NCI-H1930 (cell line): ENCODE measurements at places on chromosomes 7 and 10.

DNA sequence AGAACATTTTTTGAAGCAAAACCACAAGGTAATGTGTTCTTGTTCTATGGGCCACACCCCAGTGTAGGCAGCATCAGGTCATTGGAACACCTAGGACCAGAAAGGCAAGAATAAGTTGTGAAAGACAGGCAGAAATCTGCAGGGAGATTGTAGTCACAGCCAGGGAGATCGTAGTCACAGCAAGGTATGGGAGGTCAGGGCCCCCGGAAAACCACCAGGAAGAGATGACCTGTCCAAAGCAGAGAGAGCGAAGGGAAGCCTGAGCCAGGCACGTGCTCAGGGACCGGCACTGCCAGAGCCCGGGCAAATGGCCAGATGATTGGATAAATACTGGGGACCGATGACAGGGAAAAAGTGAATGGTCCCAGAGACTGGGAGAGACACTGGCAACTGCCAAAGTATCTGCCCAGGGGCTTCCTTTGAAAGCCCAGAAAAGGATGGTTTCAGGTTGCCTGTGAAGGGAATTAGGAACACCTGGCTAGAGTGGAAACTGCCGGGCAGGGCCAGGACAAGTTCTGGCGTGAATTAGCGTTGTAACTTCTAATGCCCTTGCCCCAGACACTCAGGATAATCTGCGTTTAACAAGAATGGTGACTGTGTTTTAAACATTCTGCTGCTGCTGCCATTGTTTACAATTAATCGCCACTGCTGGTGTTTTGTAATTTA, 3.9 kb upstream of the NOBOX start:
- no peak for DNase-seq

DNA sequence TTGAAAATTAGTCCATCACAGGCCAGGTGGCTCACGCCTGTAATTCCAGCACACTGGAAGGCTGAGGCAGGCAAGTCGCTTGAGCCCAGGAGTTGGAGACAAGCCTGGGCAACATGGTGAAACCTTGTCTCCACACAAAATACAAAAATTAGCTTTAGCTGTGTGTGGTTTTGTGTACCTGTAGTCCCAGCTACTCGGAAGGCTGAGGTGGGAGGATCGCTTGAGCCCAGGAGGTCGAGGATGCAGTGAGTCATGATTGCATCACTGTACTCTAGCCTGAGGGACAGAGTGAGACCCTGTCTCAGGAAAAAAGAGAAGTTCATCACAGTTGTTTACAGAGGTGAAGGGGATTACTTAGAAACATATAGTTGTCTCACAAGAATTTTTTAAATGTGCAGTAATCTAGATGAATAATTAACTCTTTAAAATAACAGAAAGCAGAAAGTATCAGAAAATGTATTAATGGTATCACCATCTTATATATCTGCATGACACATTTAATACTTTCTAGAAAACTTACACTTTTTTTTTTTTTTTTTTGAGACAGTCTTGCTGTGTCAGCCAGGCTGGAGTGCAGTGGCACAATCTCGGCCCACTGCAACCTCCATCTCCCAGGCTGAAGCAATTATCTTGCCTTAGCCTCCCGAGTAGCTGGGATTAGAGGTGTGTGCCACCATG, 8.9 kb downstream of the LCOR start:
- no peak for DNase-seq

DNA sequence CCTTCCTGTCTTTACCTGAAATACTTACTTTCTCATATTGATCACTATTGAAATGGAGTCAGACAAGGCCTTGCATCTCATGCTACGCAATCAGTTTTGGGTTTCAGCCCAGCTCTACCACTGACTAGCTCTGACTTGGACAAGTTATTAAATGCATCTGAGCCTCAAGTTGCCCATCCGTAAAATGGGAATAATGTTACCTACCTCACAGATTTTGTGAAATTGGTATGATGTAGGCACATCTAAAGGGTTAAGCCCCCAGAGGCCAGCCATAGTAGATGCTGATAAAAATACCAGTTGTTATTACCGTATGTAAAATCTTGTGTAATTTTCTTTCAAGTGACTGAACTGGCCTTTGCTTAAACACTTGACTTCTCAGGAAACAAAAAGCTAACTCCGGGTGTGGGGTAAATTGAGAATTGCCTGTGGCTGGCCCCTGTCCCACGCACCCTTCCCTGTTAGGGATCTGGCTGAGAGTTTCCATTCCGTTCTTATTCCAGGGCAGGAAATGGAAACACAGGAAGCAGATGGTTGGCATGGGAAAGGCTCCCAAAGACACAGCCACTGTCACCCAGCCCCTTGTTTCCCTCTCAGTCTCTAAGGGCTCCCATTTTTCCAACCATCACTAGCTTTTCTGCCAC, 7.5 kb downstream of the DUSP5 start:
- no peak for DNase-seq

DNA sequence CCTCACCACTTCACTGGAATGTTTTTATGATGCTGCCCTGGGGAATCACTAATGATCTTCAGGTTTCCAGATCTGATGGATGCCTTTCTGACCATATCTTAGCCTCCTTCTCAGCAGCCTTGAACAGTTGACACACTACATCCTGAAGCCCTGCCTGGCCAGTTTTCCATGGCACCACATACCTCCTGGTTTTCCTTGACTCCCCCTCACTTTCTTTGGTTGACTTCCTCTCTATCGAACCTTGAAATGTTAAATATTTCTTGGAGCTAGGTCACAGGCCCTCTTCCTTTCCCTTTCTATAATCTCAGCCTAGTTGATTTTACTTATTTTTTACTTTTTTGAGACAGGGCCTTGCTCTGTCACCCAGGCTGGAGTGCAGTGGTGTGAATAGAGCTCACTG, 108.8 kb upstream of the CDK1 start:
- no peak for DNase-seq

DNA sequence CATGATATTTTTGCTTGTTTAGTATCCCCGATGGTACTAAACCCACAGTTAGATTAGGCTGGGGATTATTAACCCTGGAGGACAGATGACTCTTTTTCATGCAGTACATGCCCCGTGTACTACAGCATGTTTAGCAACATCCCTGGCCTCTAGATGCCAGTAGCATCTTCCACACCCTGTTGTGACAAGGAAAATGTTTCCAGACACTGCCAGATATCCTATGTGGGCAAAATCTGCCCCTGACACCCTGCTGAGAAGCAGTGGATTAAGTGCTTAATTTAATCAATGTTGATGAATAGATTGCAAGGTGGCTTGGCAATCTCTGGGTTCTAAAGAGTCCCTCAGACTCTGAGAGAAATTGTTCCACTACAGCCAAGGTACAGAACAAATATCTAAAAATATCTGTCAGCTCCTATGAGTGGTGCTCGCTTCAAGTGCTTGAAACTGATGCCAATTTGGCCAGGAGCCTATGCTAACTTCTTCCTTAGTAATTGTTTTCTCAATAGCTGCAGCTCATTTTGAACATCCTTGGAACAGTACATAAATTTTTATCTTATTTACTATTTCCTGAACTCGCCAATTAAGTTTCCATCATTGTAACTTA, 247.0 kb downstream of the SORCS1 start:
- DNase-seq: no peak

DNA sequence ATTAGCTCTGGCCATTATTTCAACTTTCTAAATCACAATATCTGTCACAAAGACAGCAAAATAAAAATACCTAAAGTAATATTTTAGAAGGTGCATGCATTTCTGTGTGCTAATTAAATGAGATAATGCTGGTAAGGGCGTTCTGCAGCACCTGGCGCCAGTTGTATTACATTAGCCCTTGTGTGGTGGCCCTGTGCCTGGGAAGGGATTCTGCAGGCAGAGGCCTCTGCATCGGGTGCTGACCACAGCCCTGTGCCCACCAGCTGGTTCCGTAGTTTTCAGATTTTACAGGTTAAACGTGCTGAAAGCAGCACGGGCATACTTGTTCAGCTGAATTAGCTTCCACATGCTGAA, 157.7 kb upstream of the PRKCQ start:
- DNase-seq: no peak

DNA sequence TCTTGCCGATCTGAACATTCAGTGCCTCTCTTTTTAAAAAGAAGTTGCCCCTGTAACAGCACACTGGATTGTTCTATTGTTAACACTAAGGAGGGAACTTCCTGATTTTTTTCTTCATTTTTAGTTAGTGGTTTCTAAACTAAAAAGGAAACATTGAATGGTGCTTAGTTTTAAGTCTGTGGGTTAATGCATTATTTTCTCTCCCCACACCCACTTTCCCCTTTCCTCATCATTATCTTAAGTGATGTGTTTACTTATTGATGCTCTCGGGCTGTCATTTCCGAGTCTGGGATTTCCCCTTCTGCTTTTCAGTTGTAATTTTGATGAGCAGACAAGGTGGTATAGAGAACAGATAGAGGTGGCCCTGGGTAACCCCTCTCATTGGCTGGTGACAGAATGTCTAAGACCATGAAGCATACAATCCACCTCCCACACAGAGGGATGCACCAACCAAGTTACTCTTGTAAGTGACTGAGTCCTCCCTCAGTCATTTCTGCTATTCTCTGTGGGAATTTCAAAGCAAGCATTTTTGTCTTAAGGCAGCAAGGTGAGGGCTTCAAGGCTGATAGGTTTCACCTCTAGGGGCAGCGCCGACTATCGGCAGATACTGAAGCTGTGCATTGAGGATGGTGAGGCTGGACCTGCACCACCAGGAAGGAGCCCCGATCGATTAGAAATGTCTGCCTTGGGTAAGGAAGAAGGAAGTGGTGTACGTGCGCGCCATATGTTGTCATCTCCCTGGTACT, 49.5 kb downstream of the CHN2 start:
- no peak for DNase-seq

DNA sequence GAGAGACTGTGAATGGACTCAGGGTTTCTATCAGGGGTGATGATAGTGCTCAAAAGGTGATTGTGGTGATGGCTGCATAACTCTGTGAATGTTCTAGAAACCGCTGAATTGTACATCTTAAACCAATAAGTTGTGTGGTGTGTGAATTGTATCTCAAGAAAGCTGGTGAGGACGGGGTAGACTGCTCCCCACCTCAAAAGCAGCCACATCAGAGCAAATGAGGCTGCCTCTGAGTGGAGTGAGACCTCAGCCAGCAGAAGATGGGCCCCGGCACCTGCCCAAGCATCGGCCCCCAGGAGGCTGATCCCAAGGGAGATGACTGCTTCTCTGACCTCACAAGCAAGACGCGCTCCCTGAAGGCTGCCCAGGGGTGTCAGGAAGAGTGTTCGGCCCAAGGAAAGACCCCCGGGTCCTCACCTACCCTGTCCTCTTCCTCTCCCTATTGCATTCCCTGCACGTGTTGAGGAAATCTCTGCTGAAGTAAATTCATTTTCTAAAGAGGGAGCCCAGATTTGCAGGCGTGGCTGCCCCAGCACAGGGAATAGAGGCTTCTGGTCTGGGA, 279.3 kb upstream of the SHH start:
- no peak for DNase-seq

- no peak for DNase-seq
Measured at GRCh38 chr7:9502269-9502668, 1068.9 kb downstream of the NXPH1 start.

- DNase-seq: peak; percentile 1
Measured at GRCh38 chr10:28432210-28432676, 100.7 kb upstream of the WAC start.

DNA sequence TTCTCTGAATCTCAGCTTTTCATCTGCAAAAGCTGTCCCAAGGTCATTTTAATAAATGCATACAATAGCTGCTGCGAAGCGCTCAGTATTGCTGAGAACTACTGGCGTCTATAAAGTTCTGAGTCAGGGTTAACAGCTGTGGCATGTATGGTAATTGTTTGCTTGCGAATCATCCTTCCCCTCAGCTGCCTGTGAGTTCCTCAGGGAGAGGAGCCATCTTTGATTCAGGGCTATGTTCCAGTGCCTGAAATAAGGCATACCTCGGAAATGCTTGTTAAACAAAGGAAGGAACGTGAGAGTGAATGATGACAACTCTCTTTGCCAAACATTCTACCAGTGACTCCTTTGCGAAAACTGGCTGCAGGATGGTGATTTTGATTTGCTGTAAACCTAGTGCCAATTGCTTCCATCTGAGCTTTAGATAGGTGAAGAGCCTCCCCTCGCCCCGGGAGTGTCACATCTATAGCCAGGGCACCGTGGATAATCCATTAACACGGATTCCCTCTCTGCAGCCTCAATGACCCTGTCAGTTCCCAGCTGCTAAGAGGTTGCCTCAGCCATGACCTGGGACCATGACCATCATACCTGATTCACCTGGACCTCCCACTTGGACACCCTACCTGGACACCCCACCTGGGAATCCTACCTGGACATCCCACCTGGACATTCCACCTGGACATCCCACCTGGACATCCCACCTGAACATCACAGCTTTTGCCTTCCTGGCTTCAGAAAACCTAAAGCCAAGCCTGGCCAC, 39.6 kb downstream of the GPRIN2 start:
- DNase-seq: no peak

DNA sequence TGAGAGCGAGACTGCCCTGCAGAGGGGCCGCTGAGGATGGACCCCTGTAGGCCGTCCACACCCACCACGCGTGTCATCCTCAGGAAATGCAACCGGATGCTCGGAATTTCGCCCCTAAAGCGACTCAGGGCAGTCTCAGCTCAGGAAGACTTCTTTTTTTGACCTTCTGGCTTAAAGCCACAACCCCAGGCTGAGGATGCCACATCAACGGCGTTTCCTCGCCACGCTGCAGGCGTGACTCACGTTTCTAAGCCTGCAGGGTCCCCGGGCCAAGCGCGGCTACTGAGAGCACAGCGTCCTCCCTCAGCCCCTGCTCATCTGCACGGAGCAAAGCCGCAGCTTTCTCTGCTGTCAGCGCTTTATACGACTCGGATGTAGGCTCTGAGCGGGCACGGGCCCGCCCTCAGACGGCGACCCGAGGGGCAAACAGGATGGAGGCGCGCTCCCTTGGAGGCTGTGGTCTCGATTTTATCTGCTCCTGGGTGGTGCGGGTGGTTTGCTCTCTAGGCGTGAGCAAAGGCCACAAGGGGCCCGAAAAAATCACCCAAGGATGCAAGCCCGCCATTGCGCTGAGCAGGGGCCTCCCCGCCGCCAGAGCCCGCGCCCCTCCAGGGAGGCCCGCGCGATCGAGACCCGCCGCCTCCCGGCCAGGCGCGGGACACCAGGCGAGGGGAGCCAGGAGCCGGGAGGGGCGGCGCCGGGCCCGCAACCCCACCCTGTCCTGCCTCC, 726 bp upstream of the INSIG1 start:
- DNase-seq: peak; percentile 74

DNA sequence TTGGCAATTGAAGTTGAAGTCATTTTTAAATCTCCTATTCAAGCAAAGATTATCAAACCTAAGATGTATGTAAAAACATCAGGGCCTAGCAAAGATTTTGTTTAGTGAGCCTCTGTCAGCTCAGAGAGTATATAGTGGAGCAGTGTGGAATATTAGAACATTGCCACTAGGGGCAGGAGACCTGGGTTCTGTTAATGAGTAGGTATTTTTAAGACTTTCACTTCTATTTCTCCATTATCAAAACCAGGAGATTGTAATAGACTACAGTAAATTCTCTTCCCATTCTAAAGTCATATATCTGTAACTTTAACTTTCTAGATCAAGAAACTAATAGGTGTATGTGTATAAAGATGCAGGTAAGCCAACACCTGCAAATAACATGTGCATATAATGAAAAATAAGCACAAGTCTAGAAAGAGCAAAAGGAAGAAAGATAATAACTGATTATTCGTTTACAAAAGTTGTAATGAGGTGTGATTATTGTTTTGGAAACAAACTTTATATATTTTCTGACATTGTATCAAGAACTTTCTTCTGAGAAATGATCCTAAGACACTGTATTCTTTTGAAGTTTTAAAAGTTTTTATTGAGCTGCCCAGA, 64.4 kb downstream of the KCND2 start:
- no peak for DNase-seq
